ENCODE measurements at places on chromosomes 1 and 21.

DNA sequence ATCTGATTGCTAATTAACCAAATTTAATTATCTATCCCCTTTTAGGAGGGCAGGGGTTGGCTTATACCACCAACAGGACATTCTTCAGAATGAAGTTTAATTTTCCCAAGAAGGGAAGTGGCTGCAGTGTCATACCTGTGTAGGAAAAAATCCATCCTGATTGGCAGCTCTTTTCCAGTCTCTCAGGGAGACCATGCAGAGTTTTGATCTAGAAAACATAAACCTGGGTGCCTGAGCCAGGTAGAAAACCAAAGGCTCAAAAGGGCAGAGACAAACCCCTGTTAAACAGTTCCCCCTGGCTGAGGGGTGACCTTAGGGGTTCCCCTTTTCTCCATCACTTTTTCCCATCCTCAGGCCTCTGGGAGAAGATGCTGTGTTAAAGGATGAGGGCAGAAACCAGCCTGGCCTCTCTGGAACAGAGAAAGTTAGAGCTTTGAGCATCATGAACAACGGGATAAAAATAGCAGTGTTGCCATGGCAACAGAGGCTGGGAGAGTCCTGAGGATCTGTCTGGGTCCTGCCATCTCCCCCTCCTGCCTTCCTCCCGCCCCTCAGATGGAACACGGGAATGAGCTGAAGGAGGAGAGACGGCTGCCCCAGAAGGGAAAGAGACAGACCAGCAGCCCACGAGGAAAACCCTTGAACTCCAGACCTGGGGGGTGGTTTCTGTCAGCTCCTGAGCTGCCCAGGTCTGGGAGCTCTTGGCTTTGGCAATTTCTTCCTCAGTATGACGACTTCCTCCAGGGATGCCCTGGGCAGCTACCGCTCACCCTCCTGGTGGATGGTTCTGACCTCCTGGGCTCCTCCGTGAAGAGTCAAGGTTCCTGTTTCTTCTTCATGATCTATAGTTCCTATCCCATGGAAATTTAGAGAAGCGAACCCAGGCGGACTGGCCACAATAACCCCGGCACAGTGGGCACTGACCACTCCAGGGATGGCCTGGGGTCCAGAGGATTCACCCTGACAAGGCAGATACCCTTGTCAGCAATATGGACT is 14.0 kb upstream of the LEMD1 start:
- no peak for DNase-seq

DNA sequence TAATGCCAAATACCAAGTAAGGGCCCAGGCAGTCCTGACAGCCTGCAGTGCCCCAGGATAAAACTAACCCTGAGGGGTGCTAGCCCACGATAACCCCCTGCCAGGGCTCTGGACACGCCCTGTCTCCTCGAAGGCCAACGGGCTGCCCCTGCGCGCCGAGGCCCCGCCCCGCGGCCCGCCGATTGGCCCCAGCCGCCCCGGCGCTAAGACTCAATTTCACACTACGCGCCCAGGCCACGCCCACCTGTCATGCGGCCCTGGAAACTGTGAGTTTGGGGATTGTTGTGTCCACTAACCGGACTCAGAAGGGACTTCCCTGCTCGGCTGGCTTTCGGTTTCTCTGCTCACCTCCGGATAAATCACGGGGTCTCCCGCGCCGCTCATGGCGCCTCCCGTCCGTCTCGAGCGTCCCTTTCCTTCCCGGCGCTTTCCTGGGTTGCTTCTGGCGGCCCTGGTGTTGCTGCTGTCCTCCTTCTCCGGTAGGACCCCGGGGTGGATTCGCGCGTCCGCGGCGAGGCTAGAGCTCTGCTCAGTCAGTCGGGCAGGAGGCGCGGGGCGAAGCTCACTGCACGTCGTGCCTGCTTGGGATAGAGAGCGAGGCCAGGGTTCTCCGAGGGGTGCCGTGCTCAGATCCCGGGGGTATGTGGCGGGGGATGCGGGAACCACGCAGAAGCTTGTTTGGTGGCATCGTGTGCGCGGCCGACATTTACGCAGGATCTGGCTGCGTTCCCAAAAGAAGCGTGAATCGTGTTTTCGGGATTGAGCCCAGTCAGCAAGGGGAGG is at the start of gene CR1L:
TSS of gene CR1L (plus strand) at position 282 of the 783 bp plus-strand sequence. CDS start at position 383, 101 bp downstream.
- DNase-seq: peak; percentile 77

GRCh38 chr1:172109359-172109758 is 268.1 kb downstream of the DNM3 start:
- DNase-seq: no peak

DNA sequence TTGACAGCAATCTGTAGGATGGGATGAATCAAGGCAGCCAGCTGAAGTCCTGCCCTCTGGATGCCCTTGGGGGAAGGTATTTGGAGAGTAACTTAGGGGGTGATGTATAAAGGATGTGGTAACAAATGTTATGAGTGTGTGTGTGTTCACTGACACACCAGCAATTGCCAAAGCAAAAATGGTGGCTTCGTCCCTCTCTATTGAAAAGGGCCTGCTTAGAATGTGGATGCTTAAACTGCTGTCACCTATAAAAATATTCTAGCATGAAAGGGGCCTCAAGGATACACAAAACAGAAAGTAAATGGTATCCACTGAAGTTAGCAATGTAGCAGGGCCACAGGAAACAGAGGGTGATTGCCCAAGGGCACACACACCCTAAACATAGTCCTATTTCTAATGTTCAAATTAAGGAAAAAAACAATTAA is 15.1 kb upstream of the AIM2 start:
- no peak for DNase-seq

GRCh38 chr1:197913495-197914276 is 3.5 kb upstream of the LHX9 start:
- peak; percentile 13 for DNase-seq

- DNase-seq: no peak
These were observed 17.5 kb downstream of the LRRC41 start for GRCh38 chr1:46285730-46286477.

DNA sequence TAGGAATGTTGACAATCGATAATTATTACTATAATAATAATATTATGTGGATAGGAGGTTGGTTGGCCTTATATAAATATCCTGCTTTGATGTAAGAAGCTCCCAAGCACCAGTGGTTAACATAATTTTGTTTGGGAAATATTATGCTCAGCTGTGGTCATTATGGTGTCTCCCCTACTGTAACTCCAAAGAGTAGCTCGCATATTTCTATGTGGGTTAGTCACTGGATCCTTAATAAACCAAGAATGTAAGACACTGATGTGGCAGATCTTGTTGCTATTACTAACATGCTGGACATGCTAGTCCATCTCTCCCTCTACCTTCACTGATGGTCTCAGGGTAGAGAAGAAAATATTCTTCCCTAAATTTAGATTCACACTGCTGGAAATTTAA is 79.2 kb upstream of the RALGPS2 start:
- DNase-seq: no peak

DNA sequence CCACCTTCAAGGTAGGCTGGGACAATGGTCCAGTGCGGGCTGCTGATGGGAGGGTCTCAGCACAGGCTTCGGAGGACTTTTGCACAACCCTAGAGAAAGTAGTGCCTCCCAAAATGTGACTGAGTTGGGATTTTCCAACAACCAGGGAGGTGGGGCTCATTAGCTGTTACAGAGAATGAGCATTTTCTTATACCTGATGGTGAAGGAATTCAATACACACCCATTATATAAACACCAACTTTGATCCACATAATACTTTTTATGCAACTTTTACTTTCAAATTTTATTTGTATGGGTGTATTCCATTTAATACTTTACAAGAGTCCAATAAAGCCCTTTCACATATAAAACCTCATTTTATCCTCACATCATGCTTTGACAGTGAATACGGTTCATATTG is 31.3 kb upstream of the RNF186 start:
- no peak for DNase-seq

DNA sequence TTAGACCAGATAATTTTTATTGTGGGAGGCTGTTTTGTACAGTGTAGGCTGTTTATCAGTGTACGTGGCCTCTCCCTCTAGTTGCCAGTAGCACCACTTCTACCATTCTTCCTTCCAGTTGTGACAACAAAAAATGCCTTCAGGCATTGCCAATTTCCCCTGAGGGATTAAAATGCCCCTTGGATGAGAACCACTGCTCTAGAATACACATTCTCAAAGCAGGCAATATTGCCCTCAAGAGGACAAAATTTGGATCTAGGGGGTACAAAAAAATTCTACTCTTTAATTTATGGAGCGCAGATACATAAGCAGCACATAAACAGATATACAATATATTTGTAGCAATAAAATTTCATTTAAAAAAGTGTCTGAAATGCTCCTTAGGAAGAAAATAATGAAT is 674.6 kb downstream of the PTPRC start:
- DNase-seq: no peak

GRCh38 chr1:243748706-243749283 is 101.2 kb downstream of the AKT3 start:
- DNase-seq: no peak

- DNase-seq: no peak
These were observed 2.2 kb upstream of the KANK4 start for GRCh38 chr1:62321446-62321845.

DNA sequence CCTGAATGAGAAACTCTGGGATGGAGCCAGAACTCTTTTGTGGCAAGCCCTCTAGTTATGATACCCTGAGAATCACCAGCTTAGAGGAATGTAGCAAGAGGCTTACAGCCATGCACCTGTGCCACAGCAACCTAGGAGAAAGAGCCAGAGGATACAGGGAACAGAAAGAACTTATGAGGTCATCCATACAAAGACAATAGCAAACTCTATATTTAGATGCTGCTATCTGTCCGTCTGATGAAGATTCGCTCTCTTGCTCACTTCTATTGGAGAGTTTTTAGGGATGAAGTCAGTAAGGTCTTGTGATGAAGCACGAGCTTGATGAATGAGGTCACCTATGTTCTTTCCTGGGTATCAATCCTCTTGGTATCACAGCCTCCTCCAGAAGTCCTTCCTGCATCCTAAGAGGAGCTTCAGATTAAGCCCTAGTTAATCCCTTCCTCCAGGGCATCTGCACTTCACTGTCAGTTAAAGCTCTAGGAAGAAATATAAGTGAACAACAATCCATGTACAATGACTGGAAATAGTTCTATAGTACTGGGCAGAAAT is 185.6 kb downstream of the DAB1 start:
- DNase-seq: no peak

GRCh38 chr1:170503665-170504064 is 28.3 kb upstream of the GORAB start:
- DNase-seq: no peak

GRCh38 chr1:214566158-214567104 is 15.0 kb upstream of the PTPN14 start:
- no peak for DNase-seq

DNA sequence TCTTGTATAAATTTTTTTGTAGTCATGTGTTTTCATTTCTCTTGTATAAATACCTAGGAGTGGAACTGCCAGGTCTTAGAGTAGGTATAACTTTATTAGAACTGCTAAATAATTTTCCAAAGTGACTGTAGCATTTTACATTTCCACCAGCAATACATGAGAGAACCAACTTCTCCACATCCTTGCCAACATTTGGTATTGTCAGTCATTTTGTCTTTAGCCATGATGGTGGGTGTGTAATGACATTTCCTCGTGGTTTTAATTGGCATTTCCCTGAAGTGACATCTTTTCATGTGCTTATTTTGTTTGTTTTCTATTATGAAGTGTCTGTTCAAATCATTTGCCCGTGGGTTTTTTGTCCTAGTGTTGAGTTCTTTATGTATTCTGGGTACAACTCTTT is 29.7 kb downstream of the ZBTB8A start:
- no peak for DNase-seq

DNA sequence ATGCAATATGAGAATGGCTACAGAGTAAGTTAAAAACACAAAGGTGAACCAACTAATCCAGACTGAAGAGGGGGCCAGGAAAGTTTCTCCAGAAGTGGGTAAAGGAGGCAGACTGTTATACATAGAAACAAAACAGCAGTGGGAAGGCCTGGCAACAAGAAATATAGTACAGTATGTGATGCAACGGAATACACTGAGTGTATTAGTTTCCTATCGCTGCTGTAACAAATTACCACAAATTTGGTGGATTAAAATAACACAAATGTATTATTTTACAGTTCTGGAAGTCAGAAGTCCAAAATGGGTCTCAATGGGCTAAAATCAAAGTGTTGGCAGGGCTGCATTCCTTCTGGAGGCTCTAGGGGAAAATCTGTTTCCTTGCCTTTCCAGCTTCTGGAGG is 95.2 kb downstream of the ZSWIM5 start:
- no peak for DNase-seq

DNA sequence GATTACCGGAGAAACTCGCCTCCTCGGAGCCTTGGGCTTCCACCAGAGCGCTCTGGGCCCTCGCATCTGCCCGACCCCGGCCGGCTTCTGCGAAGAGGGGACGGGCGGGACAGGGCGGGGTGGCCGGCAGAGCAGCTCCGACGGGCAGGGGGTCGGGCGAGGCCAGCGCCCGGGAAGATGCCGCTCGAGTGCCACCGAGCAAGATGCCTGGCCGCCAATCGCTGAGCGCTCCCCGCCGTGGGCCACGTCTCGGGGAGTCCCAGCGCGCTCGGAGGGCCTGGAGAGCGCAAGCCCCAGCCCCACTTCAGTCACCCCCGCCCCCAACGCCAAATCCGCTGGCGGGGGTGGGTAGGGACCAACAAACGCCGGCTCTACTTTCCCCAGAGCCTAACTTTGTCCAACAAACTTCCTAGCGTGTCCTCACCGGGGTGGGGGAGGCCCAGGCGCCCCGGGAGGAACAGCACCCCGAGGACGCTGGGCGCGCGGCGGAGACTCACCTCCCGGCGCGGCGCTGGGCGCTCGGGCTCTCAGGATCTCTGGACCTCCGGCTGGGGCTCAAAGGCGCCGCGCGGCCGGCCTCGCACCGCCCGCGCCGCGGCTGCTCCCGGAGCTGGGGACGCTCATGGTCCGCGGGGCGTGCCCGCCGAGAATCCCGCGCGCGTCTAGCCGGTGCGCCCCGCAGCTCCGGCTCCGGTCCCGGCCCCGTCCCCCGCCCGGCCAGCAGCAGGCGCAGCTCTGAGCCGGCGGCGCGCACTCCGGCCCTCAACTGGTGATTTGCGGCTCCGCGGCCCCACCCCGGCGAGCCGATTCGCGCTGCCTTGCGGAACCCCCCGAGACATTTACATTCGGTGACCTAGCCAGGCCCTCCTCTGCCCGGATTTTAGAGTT is at the start of gene BCAR3:
TSS of gene BCAR3 (minus strand) at position 737 of the 888 bp plus-strand sequence. CDS start 6,907 bp downstream, outside the sequence.
- peak; percentile 78 for DNase-seq

DNA sequence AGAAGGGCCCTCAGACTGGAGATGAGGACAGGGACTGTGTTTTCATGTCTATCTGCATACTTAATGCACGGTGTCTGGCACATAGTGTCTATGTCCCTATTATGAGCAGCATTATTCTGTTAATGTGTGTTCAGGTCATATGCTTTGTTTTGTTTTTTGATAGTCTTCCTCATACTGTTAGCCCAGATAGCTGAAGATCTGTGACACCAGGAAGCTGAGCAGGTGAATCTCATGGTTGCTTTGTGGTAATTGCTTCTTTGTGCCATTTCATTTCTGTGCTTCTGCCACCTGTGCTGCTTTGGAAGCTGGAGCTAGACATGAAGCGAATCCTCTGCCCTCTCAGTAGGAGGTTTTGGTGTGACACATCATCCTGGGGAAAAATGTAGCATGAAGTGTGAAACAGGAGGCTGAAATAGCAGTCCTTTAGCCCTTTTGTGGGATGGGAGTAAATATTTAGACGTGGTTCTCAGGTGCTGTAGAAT is 15.8 kb downstream of the SMAP2 start:
- DNase-seq: no peak

- no peak for DNase-seq
These were observed 12.9 kb downstream of the PTAFR start for GRCh38 chr1:28163496-28164161.

GRCh38 chr1:49306507-49307070 is 529.9 kb upstream of the BEND5 start:
- DNase-seq: no peak

GRCh38 chr1:92698932-92699331 is 86.0 kb downstream of the EVI5 start:
- no peak for DNase-seq

- DNase-seq: no peak
These were observed 24.5 kb downstream of the ERO1B start for GRCh38 chr1:236257216-236257615.
